ENCODE measurements at places on chromosomes 6 and 20.

- no peak for DNase-seq
Observed at GRCh38 chr6:122845916-122846612, 57.0 kb downstream of the SMPDL3A start.

DNA sequence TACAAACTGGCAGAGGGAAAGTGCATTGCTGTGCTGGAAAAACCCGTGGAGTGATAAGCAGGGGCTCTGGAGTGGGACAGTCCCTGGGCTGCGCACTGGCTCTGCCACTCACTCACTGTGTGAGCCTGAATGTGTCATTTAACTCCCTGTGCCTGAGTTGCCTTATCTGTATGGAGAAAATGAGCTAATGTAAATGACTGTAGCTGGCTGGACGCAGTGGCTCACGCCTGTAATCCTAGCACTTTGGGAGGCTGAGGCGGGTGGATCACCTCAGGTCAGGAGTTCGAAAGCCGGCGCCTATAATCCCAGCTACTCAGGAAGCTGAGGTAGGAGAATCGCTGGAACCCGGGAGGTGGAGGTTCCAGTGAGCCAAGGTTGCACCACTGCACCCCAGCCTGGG is 18.4 kb upstream of the RPN2 start:
- DNase-seq = no peak

DNA sequence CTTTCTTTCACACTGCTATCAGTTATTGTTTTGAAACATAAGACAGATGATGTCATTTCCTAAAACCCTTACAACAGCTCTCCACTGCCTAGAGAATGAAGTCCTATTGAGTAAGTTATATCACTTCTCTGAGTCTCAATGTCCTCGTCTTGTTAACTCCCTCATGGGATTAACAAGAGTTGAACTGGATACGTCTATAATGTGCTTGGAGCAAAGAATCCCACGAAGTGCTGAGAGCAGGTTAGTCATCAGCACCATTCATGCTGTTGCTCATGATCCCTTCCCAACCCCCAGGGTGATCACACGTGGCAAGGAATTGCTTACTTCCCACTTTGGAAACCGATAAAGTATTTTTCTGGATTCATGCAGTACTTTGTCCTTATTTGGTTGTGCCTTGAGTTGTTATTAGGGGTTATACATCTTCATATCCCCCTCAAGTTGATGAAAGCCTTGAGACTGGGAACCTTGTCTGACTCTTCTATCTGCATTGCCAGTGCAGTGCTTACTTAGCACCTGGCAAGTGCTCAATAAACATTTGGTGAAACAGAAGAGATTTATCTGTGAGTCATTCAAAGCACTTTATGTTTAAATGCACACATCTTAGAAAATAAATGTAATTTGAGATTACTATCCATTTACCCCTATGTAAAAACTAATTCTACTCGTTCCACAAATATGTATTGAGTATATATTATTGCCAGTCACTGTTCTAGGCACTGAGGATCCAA is 487.5 kb downstream of the EPM2A start:
- DNase-seq = no peak

- DNase-seq = no peak
Observed at GRCh38 chr6:22102671-22103070, 194.2 kb downstream of the PRL start.

DNA sequence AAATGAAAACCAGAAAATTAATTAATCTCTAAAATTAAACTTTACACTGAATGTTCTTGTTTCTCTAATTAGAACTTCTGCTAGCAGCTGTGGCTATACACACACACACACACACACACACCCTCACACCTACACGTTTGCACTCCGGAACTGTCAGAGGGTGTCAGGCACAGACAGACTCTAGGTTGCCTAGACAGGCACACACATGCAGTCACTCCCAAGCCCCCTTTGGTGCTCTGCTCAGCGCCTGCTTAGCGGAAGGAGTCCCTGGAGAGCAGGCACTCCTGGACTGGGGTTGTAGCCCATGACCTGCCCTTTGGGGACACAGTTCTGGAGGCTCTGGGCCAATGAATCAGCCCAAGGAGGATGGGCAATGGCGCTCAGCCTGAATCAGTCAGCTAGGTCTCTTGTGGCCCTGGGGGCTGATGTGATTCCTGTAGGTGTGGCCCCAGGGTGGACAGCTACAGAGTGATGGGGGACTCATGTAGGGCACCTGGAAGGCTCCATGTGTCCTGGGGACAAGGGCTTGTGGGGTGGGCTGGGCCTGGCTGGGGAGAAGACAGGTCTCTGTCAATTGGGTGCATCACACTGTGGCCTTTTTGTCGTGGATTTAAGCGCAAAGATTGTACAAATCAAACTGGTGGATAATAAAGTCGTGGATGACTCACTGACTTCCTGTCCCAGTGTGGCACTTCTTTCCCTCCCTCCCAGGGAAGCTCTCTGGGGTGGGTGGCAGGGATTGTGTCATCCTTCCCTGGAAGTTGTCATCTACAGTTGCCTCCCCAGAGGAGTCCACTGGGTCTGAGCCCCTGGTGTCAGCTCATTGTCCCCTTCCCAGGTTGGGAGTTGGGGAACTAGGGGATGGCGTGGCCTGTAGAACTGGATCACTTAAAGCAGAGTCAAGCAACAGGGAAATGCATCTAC is 8.8 kb downstream of the TMEM151B start:
- no peak for DNase-seq

- DNase-seq = no peak
Observed at GRCh38 chr20:47699818-47700217, 85.5 kb downstream of the SULF2 start.

GRCh38 chr20:40680161-40680959 is 8.7 kb downstream of the MAFB start:
- DNase-seq = no peak

DNA sequence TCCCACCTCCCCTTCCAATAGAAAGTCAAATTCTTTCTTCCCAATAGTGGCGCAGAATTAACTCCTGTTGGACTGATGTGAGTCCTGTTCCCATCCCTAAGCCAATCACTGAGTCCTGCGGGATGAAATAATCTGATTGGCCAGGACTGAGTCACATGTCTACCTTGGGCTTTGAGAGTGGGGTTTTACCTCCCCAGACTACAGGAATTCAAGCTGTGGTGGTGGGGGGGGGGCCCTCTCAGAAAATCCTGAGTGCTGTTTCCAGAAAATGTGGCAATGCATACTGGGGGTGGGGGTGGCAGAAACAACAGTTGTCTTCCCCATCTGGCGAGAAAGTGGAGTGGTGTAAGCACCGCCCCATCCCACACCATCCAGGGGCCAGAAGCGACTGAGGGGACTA is 65.7 kb downstream of the CTCFL start:
- DNase-seq = no peak

DNA sequence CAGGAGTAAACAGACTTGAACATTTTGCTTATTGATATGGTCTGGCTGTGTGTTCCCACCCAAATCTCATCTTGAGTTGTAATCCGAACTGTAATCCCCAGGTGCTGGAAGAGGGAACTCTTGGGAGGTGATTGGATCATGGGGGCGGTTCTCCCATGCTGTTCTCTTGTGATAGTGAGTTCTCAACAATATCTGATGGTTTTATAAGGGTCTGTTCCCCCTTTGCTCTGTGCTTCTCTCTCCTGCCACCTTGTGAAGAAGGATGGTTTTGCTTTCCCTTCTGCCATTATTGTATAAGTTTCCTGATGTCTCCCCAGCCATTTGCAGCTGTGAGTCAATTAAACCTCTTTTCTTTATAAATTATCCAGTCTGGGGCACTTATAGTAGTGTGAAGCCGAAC is 40.0 kb downstream of the MYLIP start:
- no peak for DNase-seq

GRCh38 chr20:59603781-59604541 is at the start of gene PHACTR3:
PHACTR3 (plus strand) TSS chr20:59604540; CDS start chr20:59605015, 475 bp downstream.
- no peak for DNase-seq

DNA sequence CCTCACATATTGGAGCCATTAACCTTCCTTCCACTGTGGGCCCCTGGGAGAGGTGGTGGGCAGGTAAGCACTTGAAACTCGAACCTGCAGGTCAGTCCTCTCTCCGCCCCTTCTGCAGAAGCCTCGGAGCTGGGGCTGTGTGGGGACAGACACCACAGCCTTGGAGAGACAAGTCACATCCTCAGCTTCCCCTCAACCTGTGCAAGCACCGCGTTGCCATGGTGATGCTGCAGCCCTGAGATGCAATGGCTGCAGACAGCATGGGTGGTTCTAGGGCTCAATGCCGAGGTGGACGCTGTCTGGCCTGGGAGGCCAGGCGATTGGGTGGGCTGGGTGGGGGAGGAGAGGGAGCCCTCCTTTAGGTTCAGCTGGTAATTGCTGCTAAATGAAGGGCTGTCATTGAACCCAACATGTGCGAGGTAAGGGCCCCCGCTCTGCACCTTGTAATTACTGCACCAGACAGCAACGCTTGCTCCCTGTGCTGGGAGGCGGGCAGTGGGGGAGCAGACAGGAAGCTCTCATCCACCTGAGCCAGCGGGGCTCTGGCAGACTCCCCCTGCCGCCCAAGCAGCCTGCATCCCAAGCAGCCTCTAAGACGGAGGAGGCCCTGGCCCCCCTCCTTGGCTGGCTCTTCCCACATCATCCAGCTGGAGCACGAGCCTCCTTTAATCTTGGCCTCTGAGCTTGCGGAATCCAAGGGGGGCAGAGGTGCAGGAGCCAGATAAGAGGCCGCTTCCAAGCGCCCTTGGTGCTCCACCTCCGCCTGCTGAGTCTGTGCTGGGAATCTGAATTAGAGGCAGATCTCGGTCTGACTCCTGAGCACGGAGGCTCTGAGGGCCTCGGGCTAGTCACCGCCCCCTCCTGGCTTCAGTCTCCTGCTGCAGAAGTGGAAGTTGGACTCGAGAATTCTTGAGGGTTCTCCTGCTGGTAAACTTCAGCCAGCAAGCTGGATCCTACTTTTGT is 39.8 kb upstream of the CDH22 start:
- no peak for DNase-seq

GRCh38 chr6:131317516-131317915 is 182.2 kb downstream of the AKAP7 start:
- DNase-seq = no peak

DNA sequence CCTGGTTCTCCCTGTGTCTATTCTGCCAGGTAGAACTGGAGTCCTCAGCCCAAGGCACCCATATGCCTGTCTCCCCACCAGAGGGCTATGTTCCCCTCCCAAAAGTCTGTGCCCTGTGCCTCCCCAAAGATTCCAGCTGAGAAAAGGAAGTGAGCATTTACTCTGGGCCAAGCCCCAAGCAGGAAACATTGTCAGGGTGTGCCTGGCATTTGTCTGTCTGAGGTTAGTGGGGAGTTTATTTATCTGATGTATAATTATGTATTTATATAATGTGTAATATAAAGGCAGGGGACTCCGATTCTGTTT is 5.6 kb downstream of the GDF5 start:
- no peak for DNase-seq

DNA sequence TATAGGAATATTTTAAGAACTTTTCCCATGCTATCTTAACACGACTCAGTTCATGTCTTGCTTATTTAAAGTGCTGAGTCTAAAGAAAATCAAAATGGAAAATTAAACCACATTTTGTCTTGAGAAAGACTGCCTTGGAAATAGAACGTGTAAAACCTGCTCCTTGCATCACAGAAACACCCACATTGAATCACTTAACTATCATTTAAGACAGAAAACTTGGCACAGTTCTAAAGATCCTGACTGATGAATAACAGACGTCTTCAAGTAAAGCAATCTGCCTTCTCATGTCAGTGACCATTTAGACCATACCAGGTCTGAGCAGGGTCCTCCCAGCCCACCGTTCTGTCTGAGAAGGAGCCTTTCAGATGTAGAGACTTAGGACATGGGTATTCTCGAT is 7.4 kb downstream of the PERP start:
- no peak for DNase-seq

- DNase-seq = no peak
Observed at GRCh38 chr6:11780097-11780428, 1.5 kb upstream of the ADTRP start.

DNA sequence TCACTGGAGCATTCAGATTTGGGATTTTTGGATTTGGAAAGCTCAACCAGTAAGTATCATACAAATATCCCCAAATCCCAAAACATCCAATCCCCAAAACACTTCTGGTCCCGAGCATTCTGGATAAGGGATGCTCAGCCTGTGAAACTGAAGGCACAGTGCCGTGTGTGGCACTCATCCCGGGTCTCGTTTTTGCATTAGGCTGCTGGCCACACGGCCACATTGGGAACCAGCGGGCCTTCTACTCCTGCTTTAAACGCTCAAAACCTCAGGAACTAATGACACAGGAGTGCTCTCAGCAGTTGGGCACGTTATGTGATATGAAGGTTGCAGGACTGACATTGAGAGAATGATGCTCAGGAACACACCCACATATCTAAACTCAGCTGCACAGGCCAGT is 35.6 kb downstream of the PSMG4 start:
- DNase-seq = no peak

Measured in activated CD4-positive, CD25-positive, alpha-beta regulatory T cell (primary cell).